ENCODE measurements at places on chromosomes 5 and 9.

- DNase-seq = no peak
Measured at GRCh38 chr9:93458712-93459111, 5.3 kb upstream of the FAM120AOS start.

GRCh38 chr9:9920425-9921060 is 692.3 kb downstream of the PTPRD start:
- no peak for DNase-seq

GRCh38 chr5:14598225-14598624 is 16.6 kb downstream of the OTULINL start:
- DNase-seq = no peak

DNA sequence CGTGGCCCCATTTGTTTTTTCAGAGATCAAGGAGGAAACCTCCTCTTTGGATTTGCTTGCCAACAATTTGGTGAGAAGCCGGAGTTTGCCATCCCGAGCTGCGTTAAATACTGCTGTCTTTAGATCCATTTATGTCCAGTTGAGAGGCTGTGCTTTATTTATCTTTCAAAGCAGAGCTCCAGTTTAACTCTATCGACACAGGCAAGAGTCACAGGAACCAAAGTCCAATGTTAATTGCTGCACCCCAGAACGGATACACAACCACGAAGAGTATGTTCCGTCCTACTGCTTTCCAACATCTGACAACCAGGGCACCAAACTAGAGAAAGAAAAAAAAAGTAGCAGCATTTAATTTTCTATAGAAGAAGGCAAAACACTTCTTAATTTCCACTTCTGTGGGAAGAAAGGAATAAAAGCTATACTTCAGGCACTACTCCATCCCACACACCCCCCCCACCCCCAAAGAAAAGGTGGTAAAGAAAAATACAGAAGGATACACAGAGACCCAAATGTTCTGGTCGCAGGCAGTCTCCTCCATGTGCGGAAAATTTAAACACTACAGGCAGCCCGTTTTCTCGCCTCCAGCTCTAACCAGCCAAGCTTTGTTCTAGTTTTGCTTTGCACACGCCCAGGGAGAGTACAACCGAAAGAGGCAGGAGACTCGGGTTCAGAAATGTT is 1.1 kb downstream of the FEM1C start:
- no peak for DNase-seq

- no peak for DNase-seq
Measured at GRCh38 chr5:151707567-151707966, 20.9 kb upstream of the SPARC start.

DNA sequence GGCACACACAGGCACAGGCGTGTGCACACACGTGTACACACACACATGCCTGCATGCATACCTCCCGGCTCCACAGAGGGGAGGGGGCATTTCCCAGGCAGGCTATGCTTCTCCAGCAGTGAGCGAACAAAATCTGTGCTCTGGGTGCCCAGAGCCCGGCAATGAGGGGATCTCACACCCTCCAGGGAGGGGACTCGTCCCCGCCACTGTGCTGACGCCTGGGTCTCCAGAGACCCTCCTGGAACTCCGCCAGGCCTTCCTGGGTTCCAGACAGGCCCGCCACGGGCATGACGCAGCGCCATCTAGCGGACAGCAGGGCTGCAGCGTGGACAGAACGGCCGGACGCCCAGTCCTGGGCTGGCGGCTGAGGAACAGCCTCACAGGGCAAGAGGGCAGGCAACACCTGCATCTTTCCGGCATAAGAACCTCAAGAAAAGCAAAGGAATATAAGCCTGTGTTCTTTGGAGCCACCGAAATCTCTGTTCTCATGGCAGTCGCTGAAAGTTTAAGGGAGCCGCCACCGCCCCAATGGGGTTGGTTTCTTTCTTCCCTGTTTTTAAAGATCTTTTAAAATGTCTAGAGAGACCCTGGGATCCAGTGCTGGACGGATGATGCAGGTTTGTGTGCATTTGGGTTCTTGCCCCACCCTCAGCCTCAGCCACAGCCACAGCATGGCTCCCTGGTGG is 135.6 kb upstream of the PPP1R26 start:
- peak; percentile 11 for DNase-seq

DNA sequence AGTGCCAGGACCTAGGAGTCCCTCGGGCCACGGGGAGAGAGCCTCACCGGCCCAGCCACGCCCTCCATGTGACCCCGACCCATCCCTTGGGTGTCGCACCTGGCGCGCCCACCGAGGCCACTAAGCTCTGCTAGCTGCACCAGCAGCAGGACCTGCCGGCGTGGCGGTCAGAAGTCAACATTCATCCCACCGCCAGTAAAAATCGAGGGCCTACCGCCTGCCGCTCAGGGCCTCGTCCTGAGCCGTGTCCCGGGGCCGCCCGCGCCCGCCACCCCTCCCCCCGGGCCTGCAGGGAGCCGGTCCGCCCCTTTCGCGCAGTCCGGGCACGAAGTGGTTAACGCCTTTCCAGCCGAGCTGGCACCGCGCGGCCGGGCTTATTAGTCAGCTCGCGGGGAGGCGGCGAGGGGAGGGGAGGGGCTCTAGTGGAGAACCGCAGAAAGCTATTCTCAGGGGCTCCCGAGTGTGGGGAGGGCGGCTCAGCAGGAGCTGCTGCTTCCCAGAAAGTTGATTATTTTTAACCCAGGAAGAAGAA is 124.4 kb downstream of the C9orf50 start:
- DNase-seq = peak; percentile 92

DNA sequence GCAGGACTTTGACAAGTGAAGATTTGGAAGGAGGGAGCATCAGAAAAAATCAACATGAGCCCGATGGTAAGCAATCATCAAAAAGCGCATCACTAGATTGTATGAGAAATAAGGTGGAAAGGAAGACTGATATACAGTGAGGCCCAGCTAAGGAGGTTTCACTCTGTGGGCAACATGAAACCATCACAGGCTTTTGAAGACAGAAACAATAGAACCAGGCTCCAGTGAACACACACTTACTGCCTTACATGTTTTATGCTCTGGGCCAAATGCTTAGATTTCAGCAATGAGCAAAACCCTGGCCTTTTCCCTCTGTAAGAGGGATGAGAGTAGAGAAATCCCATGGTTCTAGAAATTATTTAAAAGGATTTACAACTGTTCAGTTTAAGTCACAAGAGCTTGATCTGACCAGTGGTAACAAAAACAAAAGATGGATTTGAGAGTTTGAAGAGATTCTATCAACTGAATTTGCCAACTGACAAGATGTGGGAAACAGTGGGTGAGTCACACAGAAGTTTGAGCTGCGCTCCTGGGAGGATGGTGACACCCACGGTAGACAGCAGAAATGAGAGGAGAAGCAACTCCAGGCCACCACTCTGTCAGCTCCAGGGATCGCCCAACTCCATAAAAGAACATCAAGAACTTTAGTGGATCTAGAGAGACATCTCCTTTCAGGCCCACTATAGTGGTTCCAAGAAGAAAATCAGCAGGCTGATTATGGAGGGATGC is 261.8 kb downstream of the MCTP1 start:
- no peak for DNase-seq

GRCh38 chr9:88106492-88106891 is 31.8 kb downstream of the SPATA31C2 start:
- no peak for DNase-seq

DNA sequence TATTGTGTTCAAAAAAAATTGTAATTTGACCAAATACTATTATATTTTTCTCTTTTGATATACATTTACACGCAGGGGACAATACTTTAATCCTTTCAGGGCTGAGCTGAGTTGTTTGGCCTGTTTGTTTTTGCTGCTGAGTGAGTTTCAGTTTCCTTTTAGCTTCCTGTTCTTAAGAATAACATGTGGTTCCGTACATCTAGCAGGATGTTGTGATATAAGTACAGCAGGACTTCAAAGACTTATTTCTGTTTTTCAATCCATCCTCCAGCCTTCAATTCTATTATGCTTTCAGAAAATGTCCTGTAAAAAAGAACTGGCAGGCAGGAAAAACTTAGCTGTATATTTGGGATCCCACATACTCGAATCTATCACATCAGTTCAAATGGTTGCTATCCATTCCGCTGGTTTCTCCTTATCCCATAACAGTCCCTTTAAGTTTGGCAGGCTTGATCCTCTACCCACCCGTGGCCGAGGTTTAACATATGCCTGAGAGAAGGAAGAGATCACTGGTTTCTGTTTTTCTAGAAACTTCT is 1037.3 kb upstream of the ACO1 start:
- peak; percentile 83 for DNase-seq

GRCh38 chr5:1182633-1183423 is 18.6 kb upstream of the SLC6A19 start:
- DNase-seq = no peak

DNA sequence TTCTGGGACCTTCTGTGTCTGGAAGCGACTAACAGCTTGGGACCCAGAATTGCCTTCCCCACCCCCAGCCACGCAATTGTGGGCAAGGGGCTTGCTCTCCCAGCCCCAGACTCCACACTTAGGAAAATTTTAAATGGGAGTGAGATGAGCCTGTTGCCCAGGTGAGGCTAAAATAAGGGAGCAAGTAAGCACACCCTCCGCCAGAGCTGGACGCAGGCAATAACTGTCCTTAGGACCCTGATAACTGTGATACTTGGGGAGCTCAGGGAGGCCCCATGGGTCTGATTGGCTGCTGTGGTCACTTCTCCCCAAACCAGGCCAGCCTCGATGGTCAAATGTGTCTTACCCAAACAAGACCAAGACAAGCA is 13.3 kb downstream of the ABO start:
- no peak for DNase-seq

DNA sequence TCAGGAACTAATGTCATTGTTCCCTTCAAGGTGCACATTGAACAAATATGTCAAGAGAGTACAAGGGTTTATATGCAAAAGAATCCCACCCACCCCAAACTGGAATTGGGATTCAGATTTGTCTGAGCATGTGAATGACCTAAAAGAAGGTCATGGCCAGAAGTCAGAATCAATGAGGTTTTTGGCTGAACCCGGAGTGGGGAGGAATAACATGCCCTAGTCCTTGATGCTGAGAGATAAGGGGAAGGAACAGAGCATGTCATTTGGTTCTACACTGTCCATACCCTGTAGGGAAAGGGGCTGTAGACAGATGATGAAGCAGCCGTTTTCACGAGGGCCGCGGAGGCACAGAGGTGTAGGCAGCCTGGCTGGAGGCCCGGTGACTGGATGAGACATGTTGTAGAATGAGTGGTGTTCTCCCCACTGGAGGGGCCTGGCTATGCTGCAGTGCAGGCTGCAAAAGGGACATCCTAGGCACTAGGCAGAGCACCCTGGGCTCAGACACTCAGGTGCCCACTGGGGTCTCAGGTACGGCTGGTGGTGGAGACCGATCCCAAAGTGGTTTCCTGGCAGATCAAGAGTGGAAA is 65.9 kb downstream of the ZFAND5 start:
- DNase-seq = no peak

- DNase-seq = peak; percentile 26
Measured at GRCh38 chr5:39471836-39472508, 47.2 kb upstream of the DAB2 start.

GRCh38 chr5:157914151-157914788 is 55.3 kb upstream of the CLINT1 start:
- no peak for DNase-seq

DNA sequence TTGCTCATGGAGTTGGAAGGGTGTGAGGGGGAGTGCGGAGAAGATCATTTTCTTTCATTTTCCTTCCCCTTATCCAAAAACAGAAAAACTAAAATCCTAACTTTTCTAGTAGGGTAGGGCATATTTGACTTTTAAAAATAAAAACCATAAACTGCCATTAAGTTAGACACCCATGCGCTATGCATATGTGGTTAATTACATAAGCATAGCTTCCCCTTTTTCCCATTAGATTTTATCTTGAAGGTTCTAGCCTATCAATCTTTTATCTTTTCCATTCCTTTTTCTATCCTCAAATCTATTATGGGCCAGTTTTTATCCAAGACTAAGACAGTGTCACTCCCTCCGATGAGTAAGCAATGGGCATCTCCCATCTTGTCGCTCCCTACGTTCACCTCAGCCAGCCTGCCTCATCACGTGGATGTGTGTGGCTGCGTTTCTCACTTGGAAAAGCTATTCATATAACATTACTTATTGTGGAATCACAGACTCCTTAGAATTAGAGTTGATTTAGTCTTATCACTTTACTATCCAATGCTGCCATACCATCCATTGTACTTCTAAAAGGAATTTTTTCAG is 49.2 kb downstream of the PCSK5 start:
- no peak for DNase-seq

DNA sequence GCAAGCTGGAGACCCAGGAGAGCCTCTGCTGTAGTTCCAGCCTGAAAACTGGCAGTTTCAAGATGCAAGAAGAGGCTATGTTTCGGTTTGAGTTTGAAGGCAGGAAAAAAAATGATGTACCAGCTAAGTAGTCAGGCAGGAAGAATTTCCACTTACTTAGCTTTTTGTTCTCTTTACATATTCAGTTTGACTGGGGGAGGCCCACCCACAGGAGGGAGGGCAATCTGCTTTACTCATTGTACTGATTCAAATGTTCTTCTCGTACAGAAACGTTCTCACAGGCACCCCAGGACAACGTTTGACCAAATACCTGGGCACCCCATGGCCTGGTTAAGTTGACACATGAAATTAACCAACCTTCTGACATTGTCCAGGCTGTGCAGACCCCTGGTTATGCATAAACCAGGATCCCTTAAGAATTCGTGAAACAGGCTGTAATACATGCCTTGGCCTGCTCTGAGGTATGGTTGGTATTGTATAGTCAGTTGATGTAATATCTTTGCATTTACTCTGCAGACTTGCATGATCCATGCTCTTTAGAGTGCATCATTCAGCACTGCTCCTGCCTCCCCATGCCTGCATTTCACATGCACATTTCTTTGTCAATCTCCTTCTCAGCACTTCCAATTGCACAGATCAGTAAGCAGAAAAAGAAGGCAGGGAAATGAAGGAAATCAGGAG is 687.1 kb downstream of the TAF11L14 start:
- no peak for DNase-seq

- DNase-seq = no peak
Measured at GRCh38 chr9:18487611-18488010, 13.7 kb downstream of the ADAMTSL1 start.

DNA sequence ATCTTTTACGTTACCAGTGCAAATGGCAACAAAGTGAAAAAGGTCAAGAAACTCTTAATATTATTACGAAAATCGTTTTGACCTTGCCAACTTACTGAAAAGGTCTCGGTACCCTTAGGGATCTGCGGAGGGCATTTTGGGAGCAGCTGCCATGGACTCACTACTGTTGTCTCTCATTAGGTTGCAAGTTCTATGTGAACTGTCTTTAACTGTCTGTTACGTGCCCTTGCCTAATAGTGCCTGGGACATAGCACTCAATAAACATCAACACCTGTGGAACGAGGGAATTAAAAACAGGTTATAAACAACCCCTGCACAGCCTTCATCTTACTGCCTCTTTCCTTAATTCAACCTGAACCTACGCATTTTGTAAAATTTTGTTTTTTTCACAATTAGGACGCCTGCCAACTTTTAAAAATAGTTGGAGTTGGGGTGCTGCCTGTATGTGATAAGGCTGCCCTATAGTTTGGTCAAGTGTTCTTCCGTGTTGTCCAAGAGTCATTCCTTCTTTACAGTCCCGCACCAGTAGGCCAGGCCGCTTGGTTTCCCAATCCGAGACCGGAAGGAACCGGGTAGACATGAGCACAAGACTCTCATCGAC is 527 bp upstream of the SREK1 start:
- no peak for DNase-seq

DNA sequence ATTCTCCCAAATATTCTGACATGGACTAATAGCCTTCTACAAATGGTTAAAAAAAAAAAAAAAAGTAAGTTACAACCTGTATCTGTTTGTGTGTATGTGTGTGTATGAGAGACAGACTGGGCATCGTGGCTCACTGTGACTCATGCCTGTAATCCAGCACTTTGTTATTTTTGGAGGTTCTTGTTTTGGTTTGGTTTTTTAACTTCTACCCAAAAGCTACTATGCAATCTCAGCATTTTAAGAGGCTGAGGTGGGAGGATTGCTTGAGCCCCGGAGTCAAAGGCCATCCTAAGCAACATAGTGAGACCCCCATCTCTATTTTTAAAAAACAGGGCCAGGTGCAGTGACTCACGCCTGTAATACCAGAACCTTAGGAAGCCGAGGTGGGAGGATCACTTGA is 17.6 kb upstream of the HAVCR1 start:
- no peak for DNase-seq

Measured in endothelial cell of umbilical vein (primary cell).